Osteocyte (in vitro differentiated cells): ENCODE measurements at places on chromosomes 5 and 9. TPM values are rescaled to one million over a fixed set of nuclear protein-coding genes. Genes with fewer than 3 reads are reported as not detected.

- no peaks in the 10 kb centered on the region for H3K4me1 ChIP-seq
- H3K27ac ChIP-seq, result no peak overlapping the region
- no peak overlapping the region for H3K4me3 ChIP-seq
- peaks cover 18% of the 10 kb centered on the region for H3K27me3 ChIP-seq
- no peaks in the 10 kb centered on the region for H3K36me3 ChIP-seq
- DNase-seq, result no peak
These were observed 37.7 kb upstream of the MRPS30 start for GRCh38 chr5:44770780-44771717.

The IER5L gene
- 60.8 and 63.0 TPM in 2 replicates for total RNA-seq

- H3K4me1 ChIP-seq, result no peaks in the 10 kb centered on the region
- H3K4me3 ChIP-seq, result no peak overlapping the region
- H3K27ac ChIP-seq, result no peak overlapping the region
- peaks cover 6% of the 10 kb centered on the region for H3K27me3 ChIP-seq
- no peaks in the 10 kb centered on the region for H3K36me3 ChIP-seq
These were observed 499.5 kb upstream of the KLF4 start for GRCh38 chr9:107989099-107989498.

DNA sequence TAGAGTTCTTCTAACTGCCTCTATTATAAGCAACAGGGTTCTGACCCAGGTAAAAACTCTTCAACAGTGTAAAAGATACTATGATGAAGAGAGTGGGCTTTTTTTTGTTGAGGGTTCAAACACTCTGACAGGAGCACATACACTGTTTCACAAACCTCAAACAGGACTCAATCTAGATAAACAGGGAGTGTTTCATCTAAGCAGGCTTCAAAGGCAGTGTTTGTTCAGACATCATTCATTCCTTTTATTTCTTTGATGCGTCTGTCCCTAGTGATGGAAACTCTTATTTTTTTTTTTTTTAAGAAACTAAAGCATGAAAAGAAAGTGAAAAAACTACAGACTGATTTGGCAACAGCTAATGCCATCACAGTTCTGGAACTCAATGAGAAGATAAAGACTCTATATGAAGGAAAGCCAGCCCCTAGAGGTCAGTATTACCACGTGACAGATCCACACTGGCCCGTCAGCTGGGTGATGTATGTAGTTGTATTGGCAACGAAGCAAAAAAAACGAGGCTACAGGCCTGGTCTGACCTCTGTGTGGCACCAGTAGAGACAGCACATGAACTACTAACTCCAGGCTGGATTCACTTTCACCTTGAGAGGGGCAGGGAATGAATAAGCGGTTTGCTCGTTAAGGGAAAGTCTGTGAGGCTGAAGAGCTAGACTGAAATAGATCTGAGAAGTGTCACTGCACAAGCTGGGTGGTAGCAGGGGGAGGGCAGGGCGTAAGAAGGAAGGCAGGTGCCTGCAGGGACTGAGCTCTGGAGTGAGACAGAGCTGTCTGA is 172.2 kb downstream of the CCDC192 start:
- no peak overlapping the region for H3K4me3 ChIP-seq
- no peaks in the 10 kb centered on the region for H3K27me3 ChIP-seq
- H3K4me1 ChIP-seq, result peaks cover 23% of the 10 kb centered on the region
- H3K36me3 ChIP-seq, result no peaks in the 10 kb centered on the region
- no peak overlapping the region for H3K27ac ChIP-seq
- no peak for DNase-seq

The OR1J2 gene
- total RNA-seq, result not detected in 2 replicates

- no peak overlapping the region for H3K4me3 ChIP-seq
- H3K27ac ChIP-seq, result no peak overlapping the region
- DNase-seq, result no peak
- H3K4me1 ChIP-seq, result no peaks in the 10 kb centered on the region
- no peaks in the 10 kb centered on the region for H3K27me3 ChIP-seq
These were observed 18.1 kb downstream of the PPIP5K2 start for GRCh38 chr5:103138202-103138690.

The PRRX2 gene
- total RNA-seq, result 5.6 and 6.4 TPM in 2 replicates

The LIX1 gene
- 0.26 and 0.48 TPM in 2 replicates for total RNA-seq

The SMIM33 gene
- not detected in 2 replicates for total RNA-seq

DNA sequence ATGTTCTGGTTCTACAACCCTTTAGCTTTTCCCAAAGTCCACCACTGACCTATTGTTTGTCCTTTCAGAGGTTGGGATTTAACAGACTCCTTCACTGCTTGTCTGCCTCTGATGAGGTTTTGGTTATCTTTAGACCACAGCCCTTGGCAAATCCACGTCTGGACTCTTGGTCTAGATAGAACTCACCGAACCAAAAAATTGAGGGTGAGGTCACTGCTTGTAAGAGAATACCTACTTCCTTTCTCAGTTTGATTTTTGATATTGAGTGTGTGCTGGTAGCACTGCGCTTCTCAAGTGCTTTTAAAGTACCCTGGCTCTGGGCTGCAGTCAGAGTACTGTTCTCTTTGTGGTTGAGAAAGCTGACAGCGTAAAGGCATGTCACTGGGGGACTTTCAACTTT is 61.7 kb downstream of the JMY start:
- H3K36me3 ChIP-seq, result peaks cover 27% of the 10 kb centered on the region
- no peak overlapping the region for H3K27ac ChIP-seq
- no peaks in the 10 kb centered on the region for H3K27me3 ChIP-seq
- H3K4me3 ChIP-seq, result no peak overlapping the region
- no peak for DNase-seq
- H3K4me1 ChIP-seq, result peaks cover 5% of the 10 kb centered on the region
